ENCODE measurements at places on chromosomes 5 and 9.

- no peak for DNase-seq
Measured at GRCh38 chr9:37876376-37876775, 27.6 kb downstream of the SLC25A51 start.

GRCh38 chr9:125280945-125281344, 19.3 kb downstream of the GAPVD1 start:
- DNase-seq, result no peak

GRCh38 chr5:138942861-138943260, 67.7 kb upstream of the LRRTM2 start:
- no peak for DNase-seq

- no peak for DNase-seq
Measured at GRCh38 chr5:11797132-11797531, 107.1 kb downstream of the CTNND2 start.

DNA sequence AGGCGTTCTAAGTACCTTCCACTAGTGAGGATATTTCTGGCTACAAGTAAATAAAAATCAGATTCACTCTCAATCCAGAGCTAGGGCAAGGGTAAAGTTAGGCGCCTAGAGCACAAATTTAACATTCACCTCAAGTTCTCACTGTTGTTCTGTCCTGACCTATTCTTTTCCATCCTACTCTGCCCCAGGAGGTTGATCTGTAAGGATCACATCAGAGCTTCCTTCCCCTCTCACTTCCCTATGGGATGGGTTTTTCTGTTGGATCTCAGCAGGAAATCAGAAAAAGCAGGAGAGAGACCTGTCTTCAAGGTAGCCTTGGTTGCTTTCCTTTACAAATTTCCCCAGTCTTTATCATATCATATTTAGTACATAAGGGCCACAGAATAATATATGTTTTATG, 316.7 kb downstream of the GABRG2 start:
- no peak for DNase-seq
